ENCODE measurements at places on chromosomes 7 and 10.

DNA sequence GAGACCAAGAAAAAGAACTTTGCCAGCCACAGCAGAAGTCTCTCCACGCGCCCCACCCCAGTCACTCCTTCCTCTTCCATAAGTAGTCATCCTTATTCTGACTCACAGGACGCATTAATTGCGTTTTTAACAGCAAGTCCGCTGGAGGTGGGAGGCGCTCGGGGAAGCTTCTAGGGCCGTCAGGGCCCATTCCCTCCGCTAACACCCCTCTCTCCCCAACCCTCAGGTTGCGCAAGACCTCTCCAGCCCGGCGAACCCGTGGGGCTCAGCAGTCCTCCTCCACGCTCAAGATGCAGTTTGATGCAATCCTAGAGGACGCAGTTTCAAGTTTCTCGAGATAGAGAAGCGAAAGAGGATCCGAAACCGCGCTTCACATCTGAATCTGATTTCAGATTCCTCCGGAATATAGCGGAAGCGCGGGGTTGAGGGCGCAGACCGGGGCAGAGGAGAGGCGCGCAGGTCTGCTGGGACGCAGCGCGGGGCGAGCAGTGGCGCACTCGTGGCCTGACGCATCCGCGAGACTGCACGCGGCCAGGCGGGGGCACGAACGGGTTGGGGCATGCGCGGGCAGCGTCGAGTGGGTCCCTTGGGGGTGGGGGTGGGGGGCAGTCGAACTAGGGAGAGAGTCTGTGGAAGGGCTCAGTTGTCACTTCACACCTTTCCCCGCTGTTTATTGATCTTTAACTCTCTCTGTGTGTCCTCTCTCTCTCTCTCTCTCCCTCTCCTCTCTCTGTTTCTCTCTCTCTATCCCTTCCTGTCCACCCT, 37.8 kb upstream of the PSAP start:
- peak; percentile 73 for DNase-seq

DNA sequence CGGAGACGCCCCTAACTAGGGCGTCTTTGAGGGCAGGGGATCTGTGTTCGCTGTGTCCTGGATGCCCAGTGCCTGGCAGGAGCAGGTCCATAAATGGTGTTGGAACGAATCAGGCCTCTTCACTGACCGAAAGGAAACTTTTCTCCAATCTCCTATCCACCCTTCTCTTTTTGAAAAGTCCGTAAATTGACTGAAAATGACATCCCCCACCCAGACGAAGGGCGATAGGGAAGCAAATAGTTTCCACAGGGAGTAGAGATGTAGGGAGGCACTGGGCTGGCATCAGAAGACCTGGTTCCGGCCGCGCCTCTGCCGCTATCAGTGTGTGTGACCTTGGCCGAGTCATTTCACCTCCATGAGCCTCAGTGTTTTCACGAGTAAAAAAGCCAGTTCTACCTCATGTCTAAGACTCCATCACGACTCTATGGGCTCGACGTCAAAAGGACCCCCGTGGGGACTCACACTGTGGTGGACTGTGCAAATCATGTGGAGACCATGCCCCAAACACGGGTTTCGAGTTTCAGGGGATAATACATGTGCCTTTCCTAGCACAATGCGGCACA, 497 bp upstream of the RAB11FIP2 start:
- no peak for DNase-seq

- no peak for DNase-seq
Measured at GRCh38 chr10:89563861-89564478, 28.6 kb upstream of the SLC16A12 start.

- no peak for DNase-seq
Measured at GRCh38 chr10:113780681-113781250, 29.3 kb downstream of the PLEKHS1 start.

DNA sequence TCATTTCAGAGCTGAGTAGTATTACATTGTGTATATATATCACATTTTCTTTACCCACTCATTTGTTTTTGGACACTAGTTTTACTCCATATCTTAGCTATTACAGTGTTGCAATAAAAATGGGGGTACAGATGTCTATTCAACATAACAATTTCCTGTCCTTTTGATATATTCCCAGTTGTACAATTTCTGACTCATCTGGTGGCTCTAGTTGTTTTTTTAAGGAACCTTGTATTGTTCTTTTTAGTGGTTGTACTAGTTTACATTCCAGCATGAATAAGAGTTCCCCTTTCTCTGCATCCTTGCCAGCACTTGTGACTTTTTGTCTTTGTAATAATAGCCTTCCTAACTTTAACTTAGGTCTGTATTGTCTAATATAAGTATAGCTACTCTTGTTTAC, 739.9 kb downstream of the XPNPEP1 start:
- DNase-seq: no peak

- no peak for DNase-seq
Measured at GRCh38 chr10:19917751-19918478, 101.7 kb downstream of the PLXDC2 start.

DNA sequence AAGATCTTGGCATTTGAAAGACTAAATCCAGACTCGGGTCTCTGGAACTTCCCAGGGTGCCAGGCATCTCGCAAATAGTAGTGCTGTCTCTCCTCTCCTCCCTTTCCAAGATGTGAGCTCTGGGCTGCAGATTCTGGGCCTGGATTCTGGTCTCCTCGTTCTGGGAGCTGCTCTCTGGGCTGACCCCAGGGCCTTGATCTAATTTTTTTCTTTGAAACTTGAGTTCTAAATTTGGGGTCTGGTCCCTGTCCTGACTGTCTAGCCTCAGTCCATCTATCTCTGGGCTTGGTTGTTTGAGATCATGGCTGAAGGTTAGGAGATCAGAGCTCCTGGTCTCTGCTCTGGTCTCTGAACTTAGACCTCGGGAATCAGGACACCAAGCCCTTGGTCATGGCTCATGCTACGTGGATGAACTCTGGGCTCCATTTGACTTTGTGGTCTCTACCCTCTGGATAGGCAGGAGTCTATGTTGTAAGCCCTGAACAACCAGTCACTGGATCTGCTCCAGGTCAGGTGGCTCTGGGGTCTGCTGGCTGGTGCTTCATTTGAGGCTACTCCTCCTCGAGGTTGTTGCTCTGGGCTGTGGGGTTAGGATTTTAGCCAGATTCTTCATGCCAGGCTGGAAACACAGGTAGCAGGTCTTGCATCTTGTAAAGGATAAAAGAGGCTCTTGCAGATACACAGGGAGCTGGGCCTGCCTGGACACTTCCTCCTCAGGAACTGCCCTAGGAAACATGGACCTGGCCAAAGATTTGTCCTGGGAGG, 8.0 kb upstream of the MBL2 start:
- no peak for DNase-seq

DNA sequence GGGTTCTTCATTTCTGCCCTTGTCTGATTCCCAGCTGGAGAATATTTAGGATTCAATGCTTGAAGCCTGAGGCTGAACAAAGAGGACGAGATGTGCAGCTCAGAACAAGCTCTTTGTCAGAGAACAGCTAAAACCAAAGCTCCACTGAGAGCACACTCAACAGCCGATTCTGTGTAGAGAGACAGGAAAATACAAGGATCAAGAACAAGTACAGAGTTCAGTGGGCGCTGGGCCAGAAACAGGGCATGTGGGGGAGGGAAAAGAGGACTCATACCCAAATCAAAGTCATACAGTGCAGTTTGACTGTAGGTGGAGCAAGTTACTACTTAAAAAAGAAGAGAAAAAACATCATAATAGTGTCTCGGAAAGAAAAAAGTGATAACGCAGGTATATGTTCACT, at the start of gene AGMO:
Gene AGMO, minus strand, starts transcription at position 181 of the 400 bp plus-strand sequence.
- no peak for DNase-seq

DNA sequence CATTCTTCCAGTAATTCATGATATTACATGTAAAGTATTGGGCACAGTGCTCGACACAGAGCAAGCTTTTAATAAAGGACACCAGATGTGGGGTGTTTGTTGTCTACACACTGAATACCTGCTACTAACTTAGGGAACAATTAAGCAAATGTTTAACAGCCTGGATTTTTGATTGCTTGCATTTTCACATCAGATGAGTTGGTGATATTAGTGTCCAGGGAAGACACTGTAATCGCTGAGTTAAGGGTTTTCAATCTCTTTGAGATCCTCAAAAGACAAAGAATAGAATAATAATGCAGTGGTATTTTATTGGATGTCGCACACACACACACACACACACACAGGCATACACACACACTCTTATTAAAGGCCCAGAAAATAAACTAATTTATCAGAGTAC, 79.1 kb downstream of the VIM start:
- DNase-seq: no peak

GRCh38 chr7:103097041-103097440, 22.1 kb downstream of the ARMC10 start:
- no peak for DNase-seq

- DNase-seq: no peak
Measured at GRCh38 chr10:116141855-116142254, 131.2 kb downstream of the GFRA1 start.

GRCh38 chr7:148584154-148584827, 6.3 kb upstream of the C7orf33 start:
- DNase-seq: no peak

DNA sequence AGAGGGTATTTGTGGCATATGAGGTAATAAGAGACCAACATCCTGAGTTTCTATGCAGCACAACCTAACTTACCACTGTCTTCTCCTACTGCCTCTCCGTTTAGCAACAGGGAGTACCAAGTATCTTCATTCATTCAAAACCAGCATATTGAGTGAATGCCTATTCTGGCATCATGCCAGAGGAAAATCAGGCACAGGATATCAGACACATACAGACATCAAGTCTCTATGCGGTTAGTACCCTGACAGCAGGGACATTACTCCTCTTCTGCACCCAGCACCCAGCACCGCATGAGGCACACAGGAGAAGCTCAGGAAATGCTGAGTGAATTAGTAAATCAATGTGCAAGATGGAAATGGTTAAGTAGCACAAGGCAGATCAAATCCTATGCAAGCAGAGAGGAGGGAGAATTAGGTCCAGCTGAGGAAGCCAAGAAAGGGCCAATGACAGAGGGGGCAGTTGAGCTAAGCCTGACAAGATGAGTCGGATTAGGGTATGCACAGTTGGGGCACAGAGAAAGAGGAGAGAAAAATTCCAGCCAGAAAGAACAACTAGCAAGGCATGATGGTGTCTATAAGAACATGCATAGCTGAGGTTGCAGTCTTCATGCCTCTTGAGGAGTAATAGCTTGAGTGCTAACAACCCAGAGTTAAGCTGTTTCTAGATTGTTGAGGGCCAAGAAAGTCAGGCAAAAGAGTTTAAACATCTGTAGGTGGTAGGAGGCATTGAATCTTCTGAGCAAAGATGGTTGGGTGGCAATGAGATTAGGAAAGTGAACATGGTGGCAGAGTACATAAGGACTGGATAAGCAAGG, 146.0 kb downstream of the PLXNA4 start:
- DNase-seq: no peak

DNA sequence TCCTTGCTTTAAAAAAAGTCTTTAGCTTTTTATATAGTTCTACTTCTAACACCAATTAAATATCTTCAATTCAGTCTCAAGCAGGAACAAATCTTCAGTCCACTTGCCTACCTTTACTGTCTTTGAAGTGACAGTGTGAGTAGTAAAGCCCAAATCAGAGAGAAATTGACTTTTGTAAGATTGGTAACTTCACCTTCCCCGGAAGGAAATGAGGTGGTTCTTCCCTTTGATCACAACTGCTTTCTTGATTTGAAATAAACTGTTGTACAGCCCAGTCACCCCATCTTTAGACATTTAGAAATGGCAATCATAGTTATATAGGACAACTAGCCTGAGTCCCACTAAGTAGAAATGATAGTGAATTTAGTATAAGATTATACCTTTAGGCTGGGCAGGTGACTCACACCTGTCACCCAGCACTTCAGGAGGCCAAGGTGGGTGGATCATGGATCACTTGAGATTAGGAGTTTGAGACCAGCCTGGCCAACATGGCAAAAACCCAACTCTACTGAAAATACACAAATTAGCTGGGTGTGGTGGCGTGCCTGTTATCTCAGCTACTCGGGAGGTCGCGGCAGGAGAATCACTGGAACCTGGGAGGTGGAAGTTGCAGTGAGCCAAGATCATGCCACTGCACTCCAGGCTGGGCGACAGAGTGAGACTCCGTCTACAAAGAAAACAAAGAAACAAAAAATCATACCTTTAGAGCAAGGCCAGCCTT, 4.7 kb downstream of the FAS start:
- no peak for DNase-seq

DNA sequence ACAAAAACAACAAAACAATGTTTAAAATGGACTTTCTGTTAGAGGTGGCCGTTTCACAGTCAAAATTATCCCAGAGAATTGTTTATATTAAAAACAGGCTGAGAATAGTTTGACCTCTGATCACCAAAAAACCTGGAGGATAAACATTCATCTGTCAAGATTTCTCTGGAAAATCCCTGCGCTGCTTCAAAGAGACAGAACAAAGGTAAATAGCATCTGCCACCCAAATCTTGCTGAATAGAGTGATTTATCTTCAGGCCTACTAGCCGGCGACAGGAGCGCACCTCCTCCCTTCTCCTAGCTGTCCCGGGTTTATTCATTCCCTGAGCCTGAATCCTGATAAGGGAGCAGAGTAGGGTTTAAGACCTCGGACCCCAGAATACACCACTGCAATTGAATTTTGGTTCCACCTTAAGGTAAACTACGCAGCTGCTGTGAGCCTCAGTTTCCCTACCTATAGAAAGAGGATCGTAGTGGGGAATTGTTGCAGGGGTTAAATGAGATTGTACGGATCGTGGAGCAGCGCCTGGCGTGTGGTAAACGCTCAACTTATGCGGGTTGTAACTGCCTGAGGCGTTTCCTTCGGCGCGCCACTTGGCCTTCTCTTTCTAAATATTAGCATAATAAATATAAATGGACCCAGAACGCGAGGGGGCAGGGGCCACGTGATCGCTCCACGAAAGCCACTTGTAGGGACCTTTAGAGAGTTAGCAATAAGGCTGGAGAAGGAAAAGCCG, 498 bp upstream of the ST7 start:
- no peak for DNase-seq

- no peak for DNase-seq
Measured at GRCh38 chr10:109992485-109992884, 15.3 kb upstream of the ADD3 start.

- DNase-seq: no peak
Measured at GRCh38 chr7:30476459-30477145, 2.0 kb downstream of the NOD1 start.

DNA sequence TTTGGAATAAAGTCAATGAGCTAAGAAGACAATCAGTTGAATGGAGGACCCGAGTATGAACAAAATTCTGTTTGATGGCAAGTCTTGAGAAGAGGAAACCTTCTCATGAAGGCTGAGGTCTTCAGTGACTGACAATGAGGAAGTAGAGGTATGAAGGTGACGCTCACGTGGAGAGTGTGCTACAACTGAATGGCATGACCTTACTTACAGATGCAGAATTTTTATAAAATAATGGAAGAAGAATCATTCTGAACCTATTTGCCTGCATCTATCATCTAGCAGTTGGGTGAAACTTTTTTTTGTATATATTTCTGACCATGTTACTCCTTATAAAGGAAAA, 19.4 kb upstream of the SP4 start:
- DNase-seq: no peak

- no peak for DNase-seq
Measured at GRCh38 chr7:141158561-141158960, 84.7 kb downstream of the TMEM178B start.

All from left hindlimb (tissue), 1 donor.